ENCODE measurements at places on chromosomes 13 and 19.

DNA sequence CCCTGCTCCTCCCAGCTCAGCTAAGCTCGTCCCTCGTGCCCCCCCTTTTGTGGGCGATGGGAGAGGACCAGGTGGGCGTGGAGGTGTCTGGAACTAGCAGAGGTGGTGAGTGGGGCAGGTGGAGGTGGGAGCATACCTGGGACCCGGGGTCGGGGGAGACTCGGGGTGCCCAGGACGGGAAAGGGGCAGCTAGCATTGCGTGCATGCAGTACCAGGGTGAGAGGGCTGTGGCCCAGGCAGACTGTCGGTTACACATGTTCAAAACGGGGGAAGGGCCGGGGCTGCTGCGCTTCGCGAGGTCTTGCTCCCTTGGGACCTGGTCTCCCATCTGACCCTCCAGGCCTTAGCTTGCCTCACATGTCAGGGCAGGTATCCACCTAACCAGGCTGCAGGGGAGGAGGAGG lies 9.1 kb downstream of the TLE5 start:
- DNase-seq = no peak

DNA sequence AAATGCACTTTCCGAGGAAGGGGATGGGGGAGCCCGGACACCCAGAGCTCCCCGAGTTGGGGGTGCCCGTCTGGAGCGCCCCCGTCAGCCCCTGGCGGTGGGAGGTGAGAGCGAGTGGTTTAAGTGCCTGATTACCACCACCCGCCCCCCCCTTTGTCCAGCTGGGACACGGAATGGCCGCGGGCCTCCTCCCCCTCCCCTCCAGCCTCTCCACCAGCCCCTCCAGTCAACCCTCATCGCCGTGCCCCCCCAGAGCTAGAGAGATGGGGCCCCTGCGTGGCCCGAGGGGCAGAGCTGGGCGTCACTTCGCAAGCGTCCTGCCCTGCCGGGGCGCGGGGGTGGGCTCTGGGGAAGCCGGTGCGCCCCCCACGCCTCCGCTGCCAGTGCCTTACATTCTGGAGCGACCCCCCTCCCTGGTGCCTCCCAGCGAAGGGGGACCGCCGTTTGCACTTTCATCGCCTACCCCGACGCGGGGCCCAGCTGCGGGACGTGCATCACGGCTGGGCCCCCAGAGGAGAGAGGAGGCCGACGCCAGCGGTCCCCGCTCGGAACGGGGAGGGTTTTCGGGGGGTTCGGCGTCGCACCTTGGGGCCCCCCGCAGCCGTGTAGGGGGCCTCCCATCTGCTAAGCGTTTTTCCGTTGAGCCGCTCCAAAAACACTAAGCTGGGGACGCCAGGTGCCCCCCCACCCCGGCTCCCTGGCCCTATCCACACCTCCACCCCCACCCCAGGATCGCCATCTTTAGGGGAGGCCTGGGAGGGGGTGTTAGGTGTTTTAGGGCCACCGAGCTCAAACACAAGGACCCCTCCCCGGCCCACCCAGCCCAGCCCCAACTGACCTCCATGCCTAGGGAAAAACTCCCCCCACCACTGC lies 16.4 kb downstream of the SMIM24 start:
- DNase-seq = no peak

GRCh38 chr13:59666504-59666903 lies 497.2 kb downstream of the DIAPH3 start:
- DNase-seq = no peak

DNA sequence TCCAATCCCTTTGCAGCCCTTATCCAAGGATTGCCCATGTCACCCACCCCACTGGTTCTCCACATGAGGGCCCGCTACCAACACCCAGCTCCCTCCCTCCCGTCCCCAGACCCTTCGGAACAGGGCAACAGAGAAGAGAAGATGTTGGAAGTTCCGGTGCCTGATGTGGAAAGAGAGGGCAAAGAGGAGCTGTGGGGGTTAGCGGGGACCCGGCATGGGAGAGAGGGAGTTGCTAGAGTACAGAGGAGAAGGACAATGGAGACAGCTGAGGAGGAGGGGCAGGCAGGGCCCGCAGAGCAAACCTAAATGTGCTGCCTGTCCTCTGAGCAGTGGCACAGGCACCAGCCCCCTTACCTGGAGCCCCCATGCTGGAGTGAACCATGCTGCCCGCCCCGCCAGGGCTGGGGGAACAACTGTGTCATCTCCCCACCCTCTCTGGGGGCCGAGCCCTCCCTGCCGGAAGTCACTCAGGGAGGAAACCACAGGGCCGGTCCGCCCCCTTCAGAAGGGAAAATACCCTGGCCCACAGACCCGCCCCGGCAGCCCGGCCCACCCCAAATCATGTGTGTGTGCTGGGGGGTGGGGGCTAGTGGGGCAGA lies at the start of gene POU2F2:
Gene POU2F2 (minus strand): TSS at position 417 of the 599 bp plus-strand sequence. CDS start 35 bp downstream, at position 382.
- DNase-seq = peak; percentile 69

DNA sequence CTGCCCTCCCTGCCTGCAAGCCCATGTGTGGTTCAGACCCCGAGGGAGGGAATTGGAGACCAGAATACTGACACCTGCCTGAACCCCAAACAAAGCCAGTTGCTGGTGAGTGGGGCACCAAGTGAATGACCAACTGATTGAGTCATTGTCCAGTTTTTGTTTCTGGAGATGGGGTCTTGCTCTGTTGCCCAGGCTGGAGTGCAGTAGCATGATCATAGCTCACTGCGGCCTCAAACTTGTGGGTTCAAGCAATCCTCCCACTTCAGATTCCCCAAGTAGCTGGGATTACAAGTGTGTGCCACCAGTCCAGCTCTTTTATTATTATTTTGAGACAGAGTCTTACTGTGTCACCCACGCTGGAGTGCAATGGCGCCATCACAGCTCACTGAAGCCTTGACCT lies 4.0 kb downstream of the CCL25 start:
- no peak for DNase-seq

DNA sequence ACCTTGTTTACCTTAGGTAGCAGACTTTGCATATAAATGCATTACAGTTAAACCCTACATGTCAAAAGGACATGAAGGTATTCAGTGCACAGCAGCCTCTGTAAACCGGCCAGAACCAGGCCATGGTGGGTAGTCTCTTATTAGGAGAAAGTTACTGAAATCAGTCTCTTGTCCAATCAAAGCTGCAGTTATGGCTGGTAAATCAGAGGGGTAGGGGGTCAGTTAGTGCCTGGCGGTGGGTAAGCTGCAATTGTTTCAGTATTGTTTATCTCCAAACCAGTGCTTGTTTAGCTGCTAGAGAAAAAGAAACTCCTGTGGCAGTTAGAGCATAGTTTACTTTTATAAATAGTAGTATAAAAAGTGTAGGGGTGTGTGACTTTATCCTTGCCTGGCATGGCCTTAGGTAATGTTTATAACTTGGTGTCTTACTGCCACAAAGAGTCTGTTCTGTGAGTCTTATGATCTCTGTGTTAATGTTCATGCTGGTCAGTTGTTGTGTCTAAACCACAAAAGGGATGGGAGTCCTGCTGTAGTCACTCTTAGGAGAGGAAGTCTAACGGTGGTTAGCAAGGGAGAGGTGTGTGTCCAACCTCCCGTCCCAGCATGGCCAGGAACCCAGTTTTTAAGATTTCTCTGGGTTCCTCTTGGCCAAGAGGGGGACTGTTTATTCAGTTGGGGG lies 28.0 kb downstream of the CHST8 start:
- no peak for DNase-seq

DNA sequence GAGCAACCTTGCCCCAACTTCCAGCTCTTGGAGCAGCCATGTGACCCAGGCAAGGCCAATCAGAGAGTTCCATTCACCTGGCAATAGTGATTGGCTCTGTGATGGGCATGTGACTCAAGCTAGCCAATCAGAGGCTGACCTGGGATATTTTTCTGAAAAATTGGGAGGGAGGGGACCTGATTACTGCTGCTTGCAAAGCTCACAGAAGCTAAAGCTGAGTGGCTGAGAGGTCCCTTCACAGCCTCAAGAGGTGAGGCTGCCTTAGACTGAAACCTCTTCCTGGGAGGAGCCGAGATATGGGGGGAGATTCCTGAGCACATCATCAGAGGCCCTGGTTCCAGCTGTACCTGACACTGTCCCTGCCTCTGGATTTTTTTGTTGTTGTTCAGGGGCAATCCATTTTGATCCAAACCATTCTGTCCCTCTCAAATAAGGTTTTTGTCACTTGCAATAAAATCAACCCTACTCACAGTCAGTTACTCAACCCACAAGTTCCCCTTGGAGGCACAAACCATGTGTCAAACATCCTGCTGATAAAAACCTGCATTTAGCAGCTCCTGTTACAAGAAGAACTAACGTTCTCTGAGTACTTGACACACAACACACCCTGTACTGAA lies 4.8 kb downstream of the CIB3 start:
- DNase-seq = no peak

DNA sequence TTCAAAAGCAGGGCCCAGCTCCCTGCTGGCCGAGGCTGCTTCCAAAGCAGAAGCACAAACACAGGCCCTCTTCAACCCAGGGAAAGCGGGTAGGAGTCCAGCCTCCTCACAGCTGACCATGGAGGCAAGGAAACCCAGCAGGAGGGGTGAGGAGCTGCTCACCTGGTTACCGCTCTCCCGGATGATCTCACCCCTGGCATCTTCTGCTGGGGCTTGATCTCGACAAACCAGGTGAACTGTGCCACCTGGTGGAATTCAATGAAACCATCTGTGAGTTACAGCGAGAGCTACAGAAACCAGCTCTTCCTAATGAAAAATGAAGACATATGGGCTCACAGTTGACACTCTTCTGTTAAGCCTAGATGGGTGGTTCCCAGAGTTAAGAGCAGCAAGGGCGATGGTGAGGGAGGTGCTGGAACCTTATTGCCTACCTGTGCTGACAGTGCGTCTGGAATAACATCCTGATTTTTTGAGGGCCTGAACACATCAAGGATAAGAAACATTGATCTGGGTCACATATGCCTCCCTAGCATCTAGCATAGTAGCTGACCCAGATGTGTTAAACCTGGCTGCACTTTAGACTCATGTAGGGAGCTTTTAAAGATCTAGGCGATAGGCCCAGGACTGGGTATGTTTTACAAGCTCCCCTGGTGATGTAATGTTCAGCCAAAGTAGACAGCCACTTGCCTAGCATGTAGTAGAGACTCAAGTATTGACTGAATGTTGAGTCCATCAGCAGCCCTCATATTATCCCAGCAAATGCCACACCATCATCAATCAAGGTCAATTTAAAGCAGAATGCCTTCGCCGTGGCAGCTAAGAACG lies 6.1 kb downstream of the DHRS12 start:
- DNase-seq = no peak

GRCh38 chr19:20969498-20969897 lies 46.4 kb downstream of the ZNF85 start:
- DNase-seq = no peak

DNA sequence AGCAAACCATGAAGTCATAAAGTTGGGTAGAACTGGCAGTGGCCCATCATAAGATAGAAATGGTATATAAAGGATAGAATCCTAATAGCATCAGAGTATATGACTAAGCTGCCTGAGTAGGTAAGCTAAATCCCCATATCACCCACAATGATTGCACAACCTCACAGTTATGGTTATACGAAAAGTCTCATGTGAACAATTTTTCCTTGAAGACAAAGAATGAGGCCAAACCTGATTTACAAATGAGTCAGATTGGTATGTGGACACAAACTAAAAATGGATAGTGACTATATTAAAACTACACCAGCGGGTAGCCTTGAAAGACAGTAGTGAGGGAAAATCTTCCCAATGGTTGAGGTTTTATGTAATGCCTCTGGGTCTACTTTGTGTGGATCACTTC lies 40.9 kb upstream of the UFM1 start:
- no peak for DNase-seq

GRCh38 chr13:40109351-40109844 lies 453.9 kb downstream of the COG6 start:
- no peak for DNase-seq

GRCh38 chr13:45122941-45123340 lies 2.6 kb downstream of the GTF2F2 start:
- no peak for DNase-seq

GRCh38 chr19:29006057-29006735 lies 206.8 kb downstream of the UQCRFS1 start:
- no peak for DNase-seq

GRCh38 chr13:40231311-40231710 lies 435.1 kb downstream of the FOXO1 start:
- DNase-seq = no peak

Measured in activated gamma-delta T cell (primary cell).